ENCODE measurements at places on chromosomes 12 and 14.

DNA sequence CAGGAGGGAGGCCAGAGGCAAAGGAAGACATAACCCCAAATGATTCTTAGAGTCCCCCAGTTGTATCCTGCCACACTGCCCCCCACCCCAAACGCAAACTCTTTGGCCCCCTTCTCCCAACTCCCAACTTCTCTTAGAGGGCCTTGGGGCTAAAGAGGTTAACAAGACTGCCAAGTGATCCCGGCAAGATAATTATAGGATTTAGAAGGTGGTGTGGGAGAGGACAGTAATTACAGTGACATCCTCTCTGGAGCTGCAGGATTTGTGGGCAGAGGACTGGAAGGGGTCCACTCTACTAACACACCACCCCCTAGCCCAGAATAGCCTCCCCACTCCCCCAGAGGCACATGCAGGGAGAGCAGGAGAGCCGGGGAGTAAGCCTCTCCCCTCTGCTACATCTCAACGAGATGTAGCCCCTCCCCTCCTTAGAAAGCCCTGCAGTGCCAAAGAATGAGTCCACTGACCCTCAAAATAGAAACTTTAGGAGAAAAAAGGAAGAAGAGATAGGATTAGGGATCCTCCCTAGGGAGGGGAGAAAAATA, 5.3 kb upstream of the GDF11 start:
- DNase-seq = no peak

DNA sequence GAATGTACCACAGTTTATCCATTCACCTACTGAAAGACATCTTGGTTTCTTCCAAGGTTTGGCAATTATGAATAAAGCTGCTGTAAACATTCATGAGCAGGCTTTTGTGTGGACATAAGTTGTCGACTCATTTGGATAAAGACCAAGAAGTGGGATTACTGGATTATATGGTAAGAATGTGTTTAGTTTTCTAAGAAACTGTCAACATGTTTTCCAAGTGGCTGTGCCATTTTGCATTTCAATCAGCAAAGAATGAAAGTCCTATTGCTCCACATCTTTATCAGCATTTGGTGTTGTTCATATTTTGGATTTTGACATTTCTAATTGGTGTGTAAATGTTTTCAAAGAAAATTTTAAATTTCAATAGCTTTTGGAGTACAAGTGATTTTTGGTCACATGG, 27.3 kb upstream of the KLRF1 start:
- DNase-seq = no peak

GRCh38 chr12:98180603-98181002, 334.8 kb upstream of the TMPO start:
- no peak for DNase-seq

GRCh38 chr12:100058482-100059029, 73.8 kb upstream of the ANKS1B start:
- DNase-seq = no peak
